Mesothelial cell of epicardium (in vitro differentiated cells): ENCODE measurements at places on chromosomes 13 and 19. TPM values are rescaled to one million over a fixed set of nuclear protein-coding genes. Genes with fewer than 3 reads are reported as not detected.
A peak's percentile ranks its signal among the peaks of the same experiment; 100 is the strongest.

IGFL1 gene
- total RNA-seq = 0.29 TPM in 1 of 3 replicates, not detected in the others

DNA sequence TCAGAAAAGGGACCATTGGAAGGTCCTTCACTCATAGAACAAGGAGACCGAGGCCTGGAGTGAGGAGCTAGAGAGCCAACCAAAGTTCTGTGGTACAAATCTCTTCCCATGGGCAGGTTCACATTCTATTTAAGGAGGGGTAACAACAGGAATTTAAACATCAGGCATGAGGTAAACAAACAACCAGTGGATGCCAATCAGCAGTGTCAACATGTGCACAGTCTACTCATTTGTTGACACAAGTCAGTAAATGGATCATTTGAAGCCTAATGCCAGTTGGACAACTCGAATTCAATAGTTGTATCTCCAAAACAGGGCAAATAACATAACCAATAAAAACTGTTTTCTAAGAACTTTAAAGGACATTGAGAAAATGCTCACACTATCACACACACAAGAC is 6.3 kb upstream of the DOCK9 start:
- H3K36me3 ChIP-seq = no peaks in the 10 kb centered on the region
- no peak overlapping the region for H3K27ac ChIP-seq
- H3K4me1 ChIP-seq = peaks cover 11% of the 10 kb centered on the region
- no peak overlapping the region for H3K4me3 ChIP-seq
- no peak for DNase-seq

DNA sequence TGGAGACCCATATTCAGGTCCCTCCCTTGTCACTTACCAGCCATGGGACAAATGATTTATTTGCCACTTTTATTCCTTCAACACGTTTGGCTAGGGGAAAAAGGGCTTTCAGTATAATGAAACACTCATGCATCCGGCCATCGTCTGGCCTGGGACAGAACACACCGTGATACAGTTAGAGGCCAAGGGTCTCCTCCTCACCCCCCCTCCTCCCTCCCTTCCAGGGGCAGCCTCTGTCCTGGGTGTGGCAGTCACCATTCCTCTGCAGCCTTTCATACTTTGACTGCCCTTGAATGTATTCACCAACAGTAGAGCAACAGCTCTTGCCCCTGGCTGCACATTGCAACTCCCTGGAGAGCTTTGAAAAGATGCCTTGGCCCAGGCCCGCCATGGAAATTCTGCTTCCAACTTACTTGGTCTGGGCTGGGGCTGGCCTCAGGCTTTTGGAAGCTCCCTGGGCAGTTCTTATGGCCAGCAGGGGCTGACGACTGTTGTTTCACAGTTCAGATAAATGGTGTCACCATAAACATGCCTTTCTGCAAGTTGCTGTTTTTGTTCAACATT is 3.0 kb downstream of the PAK4 start:
- peak overlapping the region; percentile 86 for H3K27ac ChIP-seq
- H3K36me3 ChIP-seq = no peaks in the 10 kb centered on the region
- DNase-seq = no peak
- no peaks in the 10 kb centered on the region for H3K27me3 ChIP-seq
- H3K4me1 ChIP-seq = peaks cover 78% of the 10 kb centered on the region

- H3K4me3 ChIP-seq = no peak overlapping the region
- H3K4me1 ChIP-seq = peaks cover 9% of the 10 kb centered on the region
- DNase-seq = no peak
Measured at GRCh38 chr13:33940256-33940655, 122.3 kb downstream of the RFC3 start.

GRCh38 chr19:29487432-29487831 is 38.4 kb upstream of the VSTM2B start:
- no peak overlapping the region for H3K27ac ChIP-seq
- no peaks in the 10 kb centered on the region for H3K36me3 ChIP-seq
- no peak overlapping the region for H3K4me3 ChIP-seq
- peak; percentile 14 for DNase-seq
- peaks cover 1% of the 10 kb centered on the region for H3K4me1 ChIP-seq

DNA sequence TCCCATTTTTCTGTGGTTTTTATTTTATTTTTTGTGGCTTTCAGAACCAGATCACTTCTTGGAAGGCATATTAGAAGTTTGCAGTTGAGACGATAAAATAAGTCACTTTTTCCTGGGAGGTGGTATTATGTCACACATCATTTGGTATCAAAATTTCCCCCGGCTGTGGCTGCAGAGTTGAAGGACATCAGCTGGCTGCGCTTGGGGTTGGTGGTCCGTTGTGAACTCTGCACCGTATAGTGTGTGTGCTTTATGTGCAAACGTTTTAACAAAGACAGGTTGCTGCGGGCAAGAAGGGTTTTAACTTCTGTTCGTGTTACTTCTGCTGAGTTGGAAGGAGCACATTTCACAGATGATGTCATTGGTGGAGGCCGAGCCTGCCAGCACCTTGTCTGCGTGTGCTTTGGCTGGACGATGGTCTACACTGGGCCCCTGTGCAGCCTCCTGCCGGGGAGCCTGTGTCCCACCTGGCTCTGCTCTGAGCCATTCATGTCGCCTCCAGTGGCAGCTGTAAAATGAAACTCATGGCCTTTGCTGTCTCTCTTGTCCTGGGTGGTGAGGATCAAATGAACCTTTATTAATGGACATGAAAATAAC is 9.6 kb downstream of the ATP11A start:
- peaks cover 5% of the 10 kb centered on the region for H3K36me3 ChIP-seq
- no peak overlapping the region for H3K4me3 ChIP-seq
- H3K27ac ChIP-seq = peak overlapping the region; percentile 52
- no peak for DNase-seq
- no peaks in the 10 kb centered on the region for H3K27me3 ChIP-seq
- peaks cover 37% of the 10 kb centered on the region for H3K4me1 ChIP-seq

ZNF565 gene
- total RNA-seq = 7.1 to 9.1 TPM (median 8.9 TPM) in 3 replicates
